ENCODE measurements at places on chromosomes 3 and 15. TPM values are rescaled to one million over a fixed set of nuclear protein-coding genes. Genes with fewer than 3 reads are reported as not detected.

ISLR gene
- total RNA-seq = 88.0 TPM

CLDN18 gene
- total RNA-seq = not detected

ZBBX gene
- total RNA-seq = not detected

GOLGA6L4 gene
- 5.3 TPM for total RNA-seq

RTP3 gene
- not detected for total RNA-seq

DNA sequence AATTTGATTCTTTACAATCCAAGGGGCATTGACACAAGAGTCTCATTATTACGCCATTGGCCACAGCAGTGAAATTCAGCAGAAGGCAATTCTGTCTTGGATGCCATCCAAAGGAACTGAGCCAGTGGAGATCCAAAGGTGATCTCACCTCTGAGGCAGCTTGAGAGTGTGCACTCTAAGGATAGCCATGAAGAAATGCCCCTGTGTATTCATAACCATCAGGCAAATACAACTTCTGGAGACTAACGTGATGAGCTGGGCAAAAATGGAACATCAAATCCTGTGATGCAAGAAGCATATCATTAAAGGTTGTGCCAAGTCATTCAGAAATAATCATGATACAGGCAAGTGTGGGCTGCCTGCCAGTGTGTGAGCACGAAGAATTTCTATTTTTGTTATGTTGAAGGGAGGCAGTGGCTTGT lies 41.4 kb downstream of the ROBO2 start:
- H3K36me3 ChIP-seq = no peaks in the 10 kb centered on the region
- no peak overlapping the region for H3K27ac ChIP-seq
- H3K4me1 ChIP-seq = no peaks in the 10 kb centered on the region
- no peaks in the 10 kb centered on the region for H3K27me3 ChIP-seq
- H3K4me3 ChIP-seq = no peak overlapping the region

- H3K4me1 ChIP-seq = no peaks in the 10 kb centered on the region
- no peaks in the 10 kb centered on the region for H3K27me3 ChIP-seq
- DNase-seq = no peak
- H3K36me3 ChIP-seq = no peaks in the 10 kb centered on the region
Observed at GRCh38 chr15:96625256-96625655, 294.8 kb downstream of the NR2F2 start.

DNA sequence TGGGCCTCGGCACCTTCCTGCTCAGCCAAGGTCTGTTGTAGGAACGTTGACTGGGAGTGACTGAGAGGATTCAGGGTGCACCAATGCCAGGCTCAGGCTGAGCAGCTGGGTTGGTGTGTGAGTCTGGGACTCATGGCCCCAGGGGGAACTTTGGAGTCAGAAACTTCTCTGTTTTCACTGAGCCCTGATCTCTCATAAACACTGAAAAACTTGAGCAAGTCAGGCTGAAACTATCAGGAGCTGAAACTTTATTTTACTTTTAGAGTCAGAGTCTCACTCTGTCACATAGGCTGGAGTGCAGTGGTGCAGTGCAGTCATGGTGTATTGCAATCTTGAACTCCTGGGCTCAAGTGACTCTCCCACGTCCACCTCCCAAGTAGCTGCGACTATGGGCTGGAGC lies 3.0 kb downstream of the TRAK1 start:
- peaks cover 4% of the 10 kb centered on the region for H3K4me1 ChIP-seq
- H3K4me3 ChIP-seq = no peak overlapping the region
- no peaks in the 10 kb centered on the region for H3K36me3 ChIP-seq
- no peak for DNase-seq
- H3K27me3 ChIP-seq = no peaks in the 10 kb centered on the region
